ENCODE measurements at places on chromosomes 12 and 14. TPM values are rescaled to one million over a fixed set of nuclear protein-coding genes. Genes with fewer than 3 reads are reported as not detected.

Gene ZFC3H1
- 36.7 TPM for total RNA-seq

Gene COCH
- total RNA-seq = 4.2 TPM

- no peak for DNase-seq
These were observed 1.3 kb downstream of the FBXO33 start for GRCh38 chr14:39430762-39431415.

- DNase-seq = no peak
These were observed 929 bp upstream of the UBE2N start for GRCh38 chr12:93442411-93443340.

DNA sequence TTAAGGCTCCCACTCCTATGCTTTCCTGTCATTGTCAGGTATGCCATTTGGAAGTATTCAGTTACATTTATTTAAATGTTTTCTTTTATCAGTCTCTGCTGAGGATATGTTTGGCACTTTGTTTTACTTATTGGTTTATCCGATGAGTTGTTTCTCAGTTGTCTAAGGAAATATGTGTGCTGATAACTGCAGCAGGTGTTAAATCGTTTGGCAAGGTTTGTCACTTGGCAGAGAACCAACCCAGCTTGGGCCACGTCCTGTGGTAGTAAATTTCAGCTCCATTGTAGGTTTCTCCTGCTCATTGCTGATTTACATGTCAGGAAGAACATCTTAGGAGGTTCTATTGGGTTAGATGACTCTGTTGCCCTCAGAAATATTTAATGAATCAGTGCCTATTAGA, 22.0 kb upstream of the MGST1 start:
- DNase-seq = no peak

GRCh38 chr14:73829526-73830431, 21.9 kb upstream of the PTGR2 start:
- peak; percentile 22 for DNase-seq

GRCh38 chr12:90827567-90827966, 127.4 kb downstream of the CCER1 start:
- no peak for DNase-seq

Gene DAD1
- 248 TPM for total RNA-seq

DNA sequence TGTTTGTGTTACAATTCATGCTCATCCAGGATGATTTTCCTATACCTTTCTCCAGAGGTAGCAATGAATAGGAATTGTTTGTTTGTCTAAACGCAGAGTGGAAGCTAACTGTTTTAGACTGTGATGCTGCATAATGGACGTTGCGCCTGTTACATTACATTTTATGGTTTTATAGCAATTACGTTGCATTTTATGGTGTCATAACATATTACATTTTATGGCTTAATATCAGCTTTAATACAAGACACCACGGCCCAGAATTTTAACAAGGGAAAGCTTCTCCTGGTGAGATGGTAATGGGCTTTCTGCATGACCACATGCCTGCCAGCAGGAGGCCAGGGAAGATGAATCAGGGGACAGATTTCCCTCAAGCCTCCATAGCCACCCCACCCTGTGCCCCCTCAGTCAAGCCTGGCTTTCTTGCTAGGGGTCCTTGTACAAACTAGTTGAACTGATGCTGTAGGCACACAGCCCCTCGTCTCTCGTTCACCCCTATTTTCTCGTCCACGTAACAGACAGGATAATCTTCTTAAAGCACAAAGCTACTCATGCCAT, 56.5 kb downstream of the HSPB8 start:
- DNase-seq = no peak

- DNase-seq = no peak
These were observed 27.8 kb upstream of the NFYB start for GRCh38 chr12:104165801-104166200.

GRCh38 chr14:54667764-54668163, 100.8 kb downstream of the SAMD4A start:
- no peak for DNase-seq

DNA sequence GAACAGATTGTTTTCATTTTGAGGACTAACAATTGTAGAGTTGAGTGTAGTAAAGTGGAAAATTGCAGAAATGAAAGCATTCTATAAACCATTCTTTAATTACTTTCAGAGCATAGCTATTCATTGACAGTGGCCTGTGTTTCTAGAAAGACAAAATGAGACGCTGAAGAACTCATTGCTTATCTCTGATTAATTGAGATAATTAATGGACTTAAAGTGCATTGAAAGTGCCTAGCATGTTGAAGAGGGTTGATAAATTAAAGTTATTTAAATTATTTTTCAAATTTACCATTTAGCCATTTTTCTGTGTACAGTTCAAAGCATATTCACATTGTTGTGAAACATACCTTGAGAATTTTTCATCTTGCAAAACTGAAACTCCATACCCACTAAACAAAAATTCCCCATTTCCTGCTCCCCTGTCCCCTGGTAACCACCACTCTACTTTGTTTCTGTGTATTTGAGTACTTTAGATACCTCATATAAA, 57.4 kb downstream of the DAAM1 start:
- DNase-seq = no peak

Gene CLMN
- 7.7 TPM for total RNA-seq

- no peak for DNase-seq
These were observed 25.1 kb downstream of the ACVR1B start for GRCh38 chr12:51976376-51977160.

- peak; percentile 8 for DNase-seq
These were observed 16.1 kb upstream of the HDAC7 start for GRCh38 chr12:47835831-47836155.

- DNase-seq = no peak
These were observed 65.0 kb downstream of the SETD3 start for GRCh38 chr14:99415496-99416281.

- no peak for DNase-seq
These were observed 31.7 kb downstream of the UNC79 start for GRCh38 chr14:93462479-93462878.

DNA sequence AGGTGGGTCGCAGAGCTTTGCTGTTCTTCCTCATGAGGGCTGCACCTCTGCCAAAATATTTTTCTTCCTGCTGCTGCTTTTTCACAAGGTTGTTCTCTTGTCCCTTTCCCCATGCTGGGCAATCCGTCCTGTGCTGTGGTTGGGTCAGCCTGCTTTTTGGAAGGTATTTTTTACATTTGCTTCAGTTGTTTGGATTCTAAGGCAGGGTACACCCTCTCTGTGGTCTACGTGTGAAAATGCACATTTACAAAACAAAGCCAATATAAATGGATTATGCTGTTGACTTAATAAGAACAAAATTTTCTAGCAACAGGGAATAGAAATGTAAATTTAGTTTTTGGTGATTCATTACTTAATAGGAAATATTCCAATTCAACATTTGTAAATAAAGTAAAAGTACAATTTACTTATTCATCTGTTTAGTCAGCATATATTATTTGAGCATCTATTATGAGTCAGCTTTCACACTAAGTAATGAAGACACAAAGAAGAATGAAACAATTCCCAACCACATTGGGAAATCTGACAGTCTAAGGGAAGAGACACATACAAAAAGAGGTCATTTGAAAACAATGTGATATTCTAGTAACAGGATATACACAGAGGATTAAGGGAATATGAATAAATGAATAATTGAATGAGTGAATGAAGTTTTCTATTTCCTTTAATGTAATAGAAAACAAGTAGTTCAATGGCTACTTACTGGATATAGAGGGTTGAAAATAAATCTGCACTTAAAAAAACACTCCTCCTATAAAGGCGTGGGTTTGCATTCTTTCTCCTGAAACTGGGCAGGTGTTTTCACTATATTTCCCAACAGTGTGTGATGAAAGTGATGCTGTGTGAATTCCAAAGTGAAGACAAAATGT, 94.6 kb upstream of the PRICKLE1 start:
- DNase-seq = no peak

DNA sequence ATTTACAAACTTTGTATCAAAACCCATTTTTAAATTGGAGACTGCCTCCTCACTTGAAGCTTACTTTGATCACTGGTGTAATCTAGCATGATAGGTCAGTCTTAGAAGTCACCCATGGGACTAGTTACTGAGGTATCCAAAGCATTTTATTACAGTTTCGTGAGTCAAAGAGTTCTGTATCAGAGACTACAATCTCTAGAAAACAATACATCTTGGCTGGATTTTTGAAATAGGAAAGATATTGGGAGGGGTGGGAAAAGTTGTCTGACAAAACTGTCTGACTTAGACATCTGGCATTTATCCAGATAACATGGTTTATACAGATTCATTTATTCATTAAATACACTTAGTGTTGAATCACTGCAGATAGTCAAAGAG, 173.5 kb upstream of the PDZRN4 start:
- DNase-seq = no peak

DNA sequence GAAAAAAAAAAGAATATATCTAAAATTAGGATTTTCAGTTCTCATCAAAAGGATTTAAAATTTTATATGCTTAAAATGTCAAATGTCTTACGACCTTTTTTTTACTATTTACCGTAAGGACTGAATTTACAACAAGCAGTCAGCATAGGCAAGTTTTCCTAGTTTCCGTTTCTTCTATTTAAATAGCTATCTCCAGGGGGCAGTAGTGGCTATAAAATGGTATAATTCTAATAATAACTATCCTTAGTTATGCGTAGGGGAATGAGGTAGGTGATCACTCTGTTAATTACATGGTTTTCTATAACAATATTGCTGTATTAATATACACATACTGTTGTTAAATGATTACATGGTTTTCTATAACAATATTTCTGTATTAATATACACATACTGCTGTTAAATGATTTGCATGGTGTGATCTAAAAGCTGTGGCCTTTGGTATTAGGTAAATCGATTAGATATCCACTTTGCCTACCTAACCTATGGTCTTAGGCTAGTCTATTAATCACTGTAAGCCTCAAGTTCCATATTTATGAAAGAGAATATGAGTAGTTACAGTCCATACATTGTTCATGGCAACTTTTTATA, 217.7 kb upstream of the PDZRN4 start:
- DNase-seq = no peak

GRCh38 chr12:65779091-65779642, 45.1 kb upstream of the HMGA2 start:
- no peak for DNase-seq

DNA sequence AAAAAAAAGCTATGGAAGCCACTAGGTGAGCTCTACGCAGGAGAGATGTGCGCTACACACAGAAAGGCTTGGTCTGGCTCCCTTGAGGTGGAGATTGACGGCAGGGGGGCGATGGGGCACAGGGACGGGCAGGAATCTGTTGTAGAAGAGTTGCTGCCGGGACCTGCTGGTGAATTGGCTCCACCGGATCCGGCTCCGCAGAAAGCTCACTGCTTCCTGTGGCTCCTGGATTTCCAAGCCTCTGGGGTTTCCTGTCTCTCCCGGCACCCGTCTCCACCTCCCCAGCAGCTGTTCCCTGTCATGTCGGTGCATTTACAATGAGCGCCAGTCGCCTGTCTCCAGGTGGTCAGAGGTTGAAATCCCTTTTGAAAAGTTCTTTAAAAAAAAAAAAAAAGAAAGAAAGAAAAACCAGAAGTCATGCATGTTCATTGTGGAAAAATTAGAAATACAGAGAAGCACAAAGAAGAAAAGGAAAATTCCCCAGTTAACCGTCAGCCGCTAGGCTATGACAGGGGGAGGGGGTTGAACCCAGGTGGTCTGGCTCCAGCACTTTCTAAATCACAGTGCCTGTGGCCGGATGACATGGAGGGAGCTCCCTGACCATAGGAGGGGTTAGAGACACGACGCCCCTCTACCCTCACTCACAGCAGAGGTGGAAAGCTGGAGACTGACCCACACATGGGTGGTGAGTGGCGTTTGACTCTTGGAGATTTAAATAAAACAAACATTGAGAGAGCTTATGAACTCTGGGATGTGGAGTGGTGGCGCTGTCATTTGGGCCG, 20.8 kb downstream of the FAM222A start:
- peak; percentile 72 for DNase-seq

Gene RASAL1
- total RNA-seq = not detected

DNA sequence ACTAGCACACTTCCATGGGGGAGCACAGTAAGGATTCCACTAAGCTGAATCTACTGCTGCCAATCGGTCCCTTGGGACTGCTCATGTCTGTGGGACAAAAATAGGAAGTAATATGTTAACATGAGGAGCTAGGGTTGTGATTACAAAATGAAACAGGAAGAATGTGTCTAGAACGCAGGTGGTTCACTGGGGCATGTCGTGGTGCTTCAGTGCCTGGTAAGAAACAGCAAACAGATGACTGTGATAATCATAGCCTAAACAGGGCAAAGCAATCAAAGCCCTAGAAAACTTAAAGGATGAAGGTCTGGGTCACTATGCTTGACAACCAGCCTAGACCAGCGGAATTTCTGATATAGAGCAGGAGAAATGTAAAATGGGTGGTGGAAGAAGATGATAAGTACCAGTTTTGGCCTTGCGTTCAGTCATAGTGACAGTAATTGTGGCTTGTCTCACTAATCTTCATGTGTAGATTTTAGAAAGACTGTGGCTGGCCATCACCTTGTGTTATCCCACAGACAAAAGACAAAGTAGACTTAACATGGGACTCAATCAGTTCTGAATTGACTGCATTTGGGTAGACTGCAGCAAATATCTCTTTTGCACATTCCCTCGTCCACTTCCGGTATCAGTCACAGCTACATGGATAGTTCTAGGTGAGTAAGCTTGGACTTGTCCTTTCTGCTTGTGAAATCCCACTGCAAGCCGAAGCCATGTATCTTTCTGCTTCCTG, 51.4 kb downstream of the WASHC3 start:
- DNase-seq = no peak

- DNase-seq = no peak
These were observed 68.7 kb downstream of the SERPINA3 start for GRCh38 chr14:94680862-94681288.

GRCh38 chr12:104749545-104749944, 208.5 kb downstream of the SLC41A2 start:
- DNase-seq = no peak

DNA sequence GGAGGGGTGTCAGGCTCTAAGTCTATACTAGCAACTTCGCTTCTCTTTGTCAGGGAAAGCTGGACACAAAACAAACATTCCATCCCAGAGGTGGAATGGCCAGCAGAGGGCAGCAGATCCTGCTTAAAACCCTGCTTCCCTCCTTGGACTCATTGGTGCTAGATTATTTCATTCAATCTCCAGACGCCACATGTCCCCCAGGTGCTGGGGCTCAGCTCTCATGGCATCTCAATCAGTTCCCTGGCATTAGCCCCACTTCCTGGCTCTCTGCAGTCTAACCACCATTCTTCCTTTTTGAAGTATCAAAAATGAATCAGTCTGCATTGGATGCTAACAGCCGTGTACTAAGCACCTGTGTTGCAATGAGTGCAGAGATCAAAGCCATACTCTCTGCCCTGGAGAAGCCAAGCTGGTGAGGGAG, 8.1 kb upstream of the PPP1R1A start:
- DNase-seq = no peak

Gene RASSF8
- 46.2 TPM for total RNA-seq

DNA sequence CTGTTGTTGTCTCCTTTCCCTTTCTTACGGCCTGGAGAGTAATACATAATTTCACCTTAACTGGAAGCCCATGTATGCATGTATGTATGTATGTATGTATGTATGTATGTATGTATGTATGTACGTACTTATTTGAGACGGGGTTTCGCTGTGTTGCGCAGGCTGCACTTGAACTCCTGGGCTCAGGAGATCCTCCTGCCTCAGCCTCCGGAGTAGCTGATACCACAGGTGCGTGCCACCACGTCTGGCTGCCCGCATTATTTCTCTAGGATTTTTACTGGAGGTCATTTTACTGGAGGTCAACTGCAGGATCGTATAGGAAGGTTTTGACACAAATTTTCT, 644 bp upstream of the OS9 start:
- no peak for DNase-seq

Gene CAPZA3
- total RNA-seq = not detected

Gene PMEL
- 0.45 TPM for total RNA-seq

Gene SYCP3
- not detected for total RNA-seq

Gene TMPRSS12
- total RNA-seq = not detected
